Thoracic aorta (tissue), 2 donors: ENCODE measurements at places on chromosomes 3 and 15.

DNA sequence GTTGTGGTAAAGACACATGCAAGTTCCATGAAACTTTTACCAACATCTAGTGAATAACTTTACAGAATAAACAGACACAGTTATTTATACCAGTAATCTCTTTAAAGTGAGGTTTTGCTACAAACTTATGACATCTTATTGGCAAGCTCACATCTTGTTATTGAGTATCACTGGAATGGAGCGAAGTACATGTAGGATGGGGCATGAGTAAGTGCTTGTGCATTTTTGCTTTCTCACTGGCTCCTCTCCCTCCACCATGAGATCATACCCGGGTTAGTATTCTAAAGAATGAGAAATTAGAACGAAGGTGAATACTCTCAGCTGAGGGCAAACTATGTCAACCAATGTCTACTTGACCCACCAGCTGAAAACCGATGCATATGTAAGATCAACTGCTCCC, 193.3 kb upstream of the ZNF717 start:
- DNase-seq, result no peak

- no peak for DNase-seq
Measured at GRCh38 chr15:43517354-43518196, at the start of gene MAP1A. TSS of gene MAP1A (plus strand) at chr15:43517608. CDS start at chr15:43521474, 3,866 bp downstream.

DNA sequence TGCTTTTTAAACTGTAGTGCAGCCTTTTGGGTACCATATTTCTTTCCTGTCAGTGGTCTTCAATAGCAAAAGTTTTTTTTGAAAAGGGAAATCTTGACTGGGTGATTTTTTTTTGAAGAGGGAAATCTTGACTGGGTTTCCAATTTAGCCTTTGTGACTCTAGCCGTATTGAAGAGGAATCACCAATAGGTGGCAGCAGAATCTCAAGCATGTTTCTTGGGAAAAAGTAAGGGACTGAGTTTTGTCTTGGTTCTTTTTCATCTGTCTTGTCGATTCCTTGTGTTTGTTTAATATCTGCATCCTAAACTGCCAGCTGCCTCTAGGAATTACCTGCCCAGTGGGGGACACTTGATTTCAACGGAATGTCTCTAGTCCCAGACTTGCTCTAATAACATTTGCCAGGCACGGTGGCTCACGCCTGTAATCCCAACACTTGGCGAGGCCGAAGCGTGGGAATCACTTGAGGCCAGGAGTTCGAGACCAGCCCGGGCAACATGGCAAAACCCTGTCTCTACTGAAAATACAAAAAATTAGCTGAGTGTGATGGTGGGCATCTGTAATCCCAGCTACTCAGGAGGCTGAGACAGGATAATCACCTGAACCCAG, 89.2 kb downstream of the RBPMS2 start:
- DNase-seq, result no peak

GRCh38 chr15:83613714-83614113, 40.2 kb upstream of the ADAMTSL3 start:
- no peak for DNase-seq

DNA sequence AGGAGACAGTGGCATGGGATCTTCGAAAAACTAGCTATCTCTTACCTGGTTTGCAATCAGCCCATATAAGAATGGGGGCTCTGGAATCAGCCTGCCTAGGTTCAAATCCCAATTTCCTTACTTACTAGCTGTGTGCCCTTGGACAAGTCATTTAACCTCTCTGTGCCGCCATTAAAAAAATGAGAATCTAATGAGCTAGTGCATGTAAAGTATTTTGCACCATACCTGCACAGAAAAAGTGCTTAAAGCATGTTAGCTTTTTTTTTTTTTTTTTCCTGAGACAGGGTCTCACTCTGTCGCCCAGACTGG, 181.8 kb downstream of the SHQ1 start:
- DNase-seq, result no peak

GRCh38 chr3:71616571-71617021, 33.1 kb upstream of the FOXP1 start:
- DNase-seq, result no peak

DNA sequence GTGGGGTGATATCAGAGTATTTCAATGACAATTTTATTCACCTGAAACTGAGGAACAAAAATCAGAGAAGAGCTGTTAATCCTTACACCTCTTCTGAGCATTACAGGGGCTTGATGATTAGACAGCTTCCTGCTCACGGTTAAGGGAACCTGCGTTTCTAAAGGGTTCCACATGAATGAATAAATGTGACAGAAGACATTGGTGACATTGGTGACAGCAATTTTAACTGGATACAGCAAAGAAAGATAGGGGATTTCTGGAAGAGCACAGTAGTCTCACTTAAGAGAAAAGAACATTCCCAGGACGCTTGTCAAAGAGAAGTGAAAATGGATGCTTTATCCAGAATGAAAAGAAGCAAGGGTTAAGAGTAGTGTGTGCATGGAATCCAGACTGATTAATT, 235.9 kb upstream of the CNTN3 start:
- no peak for DNase-seq

DNA sequence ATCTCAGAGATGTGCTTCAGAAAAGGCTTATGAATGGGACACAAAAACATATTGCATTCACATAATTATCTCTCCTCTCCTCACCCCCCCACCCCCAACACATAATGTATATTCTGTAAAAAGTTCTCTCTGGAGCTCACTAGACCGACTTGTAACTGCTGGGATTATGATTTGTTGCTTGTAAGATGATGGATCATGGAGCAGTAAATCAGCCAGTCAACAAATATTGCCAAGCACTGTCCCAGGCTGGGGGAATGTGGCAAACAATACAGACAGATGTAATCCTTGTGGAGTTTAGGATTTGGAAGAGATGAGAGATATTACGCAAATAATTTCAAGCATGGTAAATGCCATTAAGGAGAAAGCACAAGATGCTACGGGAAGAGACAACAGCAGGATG, 114.8 kb downstream of the PEX5L start:
- no peak for DNase-seq

DNA sequence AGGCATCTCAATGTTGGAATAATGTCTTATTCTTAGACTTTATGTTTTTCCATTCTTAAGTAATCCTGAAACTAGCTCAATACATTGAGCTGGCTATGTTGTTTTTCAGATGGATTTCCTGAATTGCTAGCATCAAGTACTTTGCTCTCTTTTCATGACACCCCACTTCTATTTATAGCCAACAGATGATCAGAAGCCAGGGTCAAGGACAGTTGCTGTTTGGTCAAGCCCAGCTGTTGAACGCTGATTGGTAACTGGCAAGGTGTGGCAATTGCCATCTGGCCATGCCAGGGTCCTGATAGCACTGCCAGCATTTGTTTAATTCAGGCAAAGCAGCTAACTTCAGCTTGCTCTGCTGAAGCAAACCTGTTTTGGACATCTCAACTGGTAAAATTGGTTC, 46.2 kb upstream of the PLCL2 start:
- DNase-seq, result no peak

DNA sequence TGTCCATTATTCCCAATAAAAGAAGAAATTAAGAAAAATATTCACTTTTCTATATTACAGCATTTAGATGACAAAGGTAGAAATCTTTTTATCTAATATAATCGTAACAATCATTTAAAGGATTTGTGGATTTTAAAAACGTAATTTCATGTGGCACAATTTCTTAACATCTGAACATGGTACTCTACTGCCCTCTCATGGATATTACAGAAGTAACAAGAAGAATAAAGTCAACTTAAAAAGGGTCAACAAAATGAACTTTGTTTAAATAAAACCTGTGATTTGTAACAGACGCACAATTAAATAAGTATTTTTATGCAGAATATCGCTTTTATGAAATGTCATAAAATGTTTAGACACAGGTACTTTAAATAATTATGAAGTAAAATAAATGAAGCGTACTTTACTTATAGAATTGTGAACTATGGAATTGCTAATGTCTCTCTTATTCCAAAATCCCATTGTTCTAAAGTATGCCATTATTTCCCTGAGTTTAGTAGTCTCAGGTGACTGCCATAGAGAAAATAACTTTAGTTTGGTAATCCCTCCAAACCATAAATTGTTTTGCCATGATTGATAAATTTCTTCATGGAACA, 366.8 kb upstream of the ZNF385D start:
- DNase-seq, result no peak

DNA sequence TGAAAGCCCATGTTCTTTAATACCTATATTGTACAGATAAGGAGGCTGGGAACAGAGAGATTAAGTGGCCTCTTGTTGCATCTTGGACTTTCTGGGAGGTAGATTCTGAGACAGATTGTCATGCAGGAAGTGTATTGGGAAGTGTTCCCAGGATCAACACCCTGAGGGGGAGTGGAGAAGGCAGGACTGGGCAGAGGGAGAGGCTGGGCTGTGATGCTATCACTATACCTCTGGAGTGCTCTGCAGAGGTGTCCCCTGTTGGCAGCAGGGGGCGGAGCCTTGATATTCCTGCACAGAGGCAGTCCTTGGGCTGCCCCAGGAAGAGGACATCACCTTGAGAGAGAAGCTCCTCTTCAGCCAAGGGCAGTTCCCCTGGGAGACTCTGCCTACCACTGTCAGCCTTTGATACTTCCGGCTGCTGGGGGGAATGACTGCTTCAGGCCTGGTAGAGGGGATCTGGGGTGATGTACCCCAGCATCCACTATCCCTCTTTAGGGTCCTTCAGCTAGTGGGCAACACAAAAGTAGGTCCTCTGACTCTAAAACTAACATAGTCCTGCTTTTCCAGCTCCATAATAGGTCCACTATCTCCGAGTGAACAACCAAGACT, 97.4 kb upstream of the RNU6-1 start:
- no peak for DNase-seq

DNA sequence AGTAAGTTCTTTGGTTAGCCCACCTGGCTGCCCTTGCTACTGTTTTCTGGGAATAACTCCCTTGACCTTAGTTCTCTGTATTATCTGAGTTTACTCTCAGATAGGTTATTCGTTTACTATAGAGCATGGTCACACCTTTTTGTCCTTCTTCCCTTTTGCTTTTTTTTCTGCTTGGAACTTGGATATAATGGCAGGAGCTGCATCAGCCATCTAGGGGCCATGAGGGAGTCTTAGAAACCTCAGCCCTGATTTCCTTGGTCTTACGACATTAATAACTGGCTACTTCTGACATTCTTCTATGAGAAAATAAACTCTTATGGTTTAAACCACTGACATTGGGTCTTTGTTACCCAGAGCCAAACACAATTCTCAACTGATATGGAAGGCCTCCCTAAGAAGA, 3.4 kb upstream of the SLC51B start:
- DNase-seq, result no peak

DNA sequence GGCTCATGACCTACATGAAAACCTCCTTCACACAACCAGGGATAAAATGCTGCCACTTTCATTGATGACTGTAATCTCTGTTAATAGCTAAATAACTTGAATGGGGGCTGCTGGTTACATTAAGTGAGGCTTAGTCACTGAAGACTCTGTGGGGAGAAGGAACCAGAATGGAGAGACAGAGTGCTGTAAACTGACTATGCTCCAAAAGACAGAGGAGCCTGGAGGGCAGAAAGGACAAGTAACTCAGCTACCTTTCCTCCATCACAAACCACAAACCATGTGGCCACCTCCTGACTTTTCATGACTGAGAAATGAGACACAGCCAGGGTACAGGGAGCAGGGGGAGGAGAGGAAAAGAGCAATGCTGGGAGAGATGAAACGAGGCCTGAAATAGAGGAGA, 97.1 kb upstream of the TRIM42 start:
- DNase-seq, result no peak

GRCh38 chr15:67762610-67763368, 62.5 kb upstream of the SKOR1 start:
- DNase-seq, result no peak

GRCh38 chr3:188530226-188530625, 376.3 kb downstream of the LPP start:
- no peak for DNase-seq

GRCh38 chr15:51371266-51371665, 29.8 kb downstream of the GLDN start:
- no peak for DNase-seq

- no peak for DNase-seq
Measured at GRCh38 chr3:110542552-110543150, 529.0 kb upstream of the NECTIN3 start.

- DNase-seq, result no peak
Measured at GRCh38 chr3:3180456-3180855, 965 bp upstream of the CRBN start.

DNA sequence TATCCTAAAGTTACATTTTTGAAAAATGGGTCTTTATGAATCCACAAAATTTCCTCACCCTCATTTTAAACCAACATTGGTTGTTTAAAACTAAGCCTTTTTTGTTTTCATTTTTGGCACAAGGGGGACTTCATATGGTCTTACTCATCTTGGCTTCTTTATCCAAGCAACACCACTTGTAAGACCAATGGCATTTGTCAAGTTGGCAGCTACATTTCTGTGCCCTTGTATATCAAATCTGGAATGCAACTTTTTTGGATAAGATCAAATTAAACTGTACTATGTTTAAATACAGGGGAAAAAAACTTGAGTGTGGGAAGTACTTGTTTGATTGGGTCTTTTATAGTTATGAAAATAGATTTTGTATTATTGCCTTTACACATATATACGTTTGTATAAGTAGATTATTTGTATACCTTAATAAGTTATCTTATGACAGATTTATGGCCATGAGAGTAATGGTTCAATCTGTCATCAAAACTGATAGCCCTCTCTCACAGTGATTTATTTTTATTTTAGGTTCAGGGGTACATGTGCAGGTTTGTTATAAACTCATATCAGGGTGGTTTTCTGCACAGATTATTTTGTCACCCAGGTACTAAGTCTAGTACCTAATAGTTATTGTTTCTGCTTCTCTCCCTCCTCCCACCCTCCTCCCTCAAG, 43.4 kb downstream of the GPR160 start:
- DNase-seq, result no peak

- DNase-seq, result no peak
Measured at GRCh38 chr3:31479431-31479830, 53.3 kb upstream of the STT3B start.

DNA sequence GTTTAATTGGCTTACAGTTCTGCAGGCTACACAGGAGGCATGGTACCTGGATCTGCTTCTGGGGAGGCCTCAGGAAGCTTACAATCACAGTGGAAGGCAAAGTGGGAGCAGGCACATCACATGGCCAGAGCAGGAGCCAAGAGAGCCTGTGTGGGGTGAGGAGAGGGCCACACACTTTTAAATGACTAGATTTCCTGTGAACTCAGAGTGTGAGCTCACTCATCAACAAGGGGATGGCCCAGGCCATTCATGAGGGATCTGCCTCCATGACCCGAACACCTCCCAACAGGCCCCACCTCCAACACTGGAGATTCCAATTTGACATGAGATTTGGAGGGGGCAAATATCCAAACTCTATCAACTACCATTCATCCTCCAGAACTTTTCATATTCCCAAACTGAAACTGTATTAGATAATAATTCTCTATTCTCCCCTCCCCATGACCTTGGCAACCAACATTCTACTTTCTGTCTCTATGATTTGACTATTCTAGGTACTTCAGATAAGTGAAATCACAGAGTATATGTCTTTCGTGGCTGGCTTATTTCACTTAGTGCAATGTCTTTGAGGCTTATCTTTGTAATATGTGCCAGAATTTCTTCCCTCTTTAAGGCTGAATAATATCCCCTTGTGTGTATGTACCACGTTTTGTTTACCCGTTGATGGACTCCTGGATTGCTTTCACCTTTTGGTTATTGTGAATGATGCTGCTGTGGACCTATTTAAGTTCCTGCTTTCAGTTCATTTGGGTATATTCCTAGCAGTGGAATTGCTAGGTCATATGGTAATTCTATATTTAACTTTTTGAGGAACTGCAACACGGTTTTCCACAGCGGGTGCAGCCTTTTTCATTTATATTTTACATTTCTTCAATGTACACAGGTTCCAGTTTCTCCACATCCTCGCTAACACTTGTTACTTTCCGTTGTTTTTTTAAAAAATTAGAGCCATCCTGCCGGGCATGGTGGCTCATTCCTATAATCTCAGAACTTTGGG, 43.8 kb downstream of the TKT start:
- no peak for DNase-seq

GRCh38 chr15:39629906-39630305, 49.0 kb downstream of the THBS1 start:
- DNase-seq, result no peak
